Activated CD8-positive, alpha-beta memory T cell treated with anti-CD3 and anti-CD28 coated beads for 1 hour (primary cell): ENCODE measurements at places on chromosomes 4 and X.

GRCh38 chr4:115355329-115355728 lies 241.9 kb upstream of the NDST4 start:
- no peak for DNase-seq

GRCh38 chr4:32686123-32686522 lies 1966.0 kb downstream of the PCDH7 start:
- no peak for DNase-seq

DNA sequence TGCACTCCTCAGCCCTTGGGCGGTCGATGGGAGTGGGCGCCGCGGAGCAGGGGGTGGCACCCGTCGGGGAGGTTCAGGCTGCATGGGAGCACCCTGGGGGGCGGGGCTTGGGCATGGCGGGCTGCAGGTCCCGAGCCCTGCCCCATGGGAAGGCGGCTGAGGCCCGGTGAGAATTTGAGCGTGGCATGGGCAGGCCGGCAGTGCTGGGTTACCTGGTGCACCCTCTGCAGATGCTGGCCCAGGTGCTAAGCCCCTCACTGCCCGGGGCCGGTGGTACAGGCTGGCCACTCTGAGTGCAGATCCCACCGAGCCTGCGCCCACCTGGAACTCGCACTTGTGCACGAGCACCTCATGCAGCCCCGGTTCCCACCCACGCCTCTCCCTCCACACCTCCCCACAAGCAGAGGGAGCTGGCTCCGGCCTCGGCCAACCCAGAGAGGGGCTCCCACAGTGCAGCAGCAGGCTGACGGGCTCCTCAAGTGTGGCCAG lies 556.3 kb downstream of the GALNTL6 start:
- DNase-seq = no peak

DNA sequence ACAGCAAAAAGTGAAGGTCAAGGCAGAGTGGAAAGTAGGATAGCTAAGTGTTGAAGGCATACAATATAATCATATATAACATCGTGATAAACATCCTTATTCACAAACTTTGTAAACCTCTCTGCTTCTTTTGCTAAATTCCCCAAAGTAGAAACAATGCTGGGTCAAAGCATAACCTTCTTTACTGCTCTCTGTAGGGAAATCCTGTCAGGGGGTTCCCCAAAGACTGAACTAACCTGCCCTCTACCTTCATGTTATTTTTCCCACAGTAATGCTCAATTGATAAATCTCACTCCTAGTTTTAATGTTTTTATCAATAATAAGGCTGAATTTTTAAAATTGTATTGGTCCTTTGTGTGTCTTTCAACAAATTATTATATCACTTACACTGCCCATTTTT lies 55.7 kb downstream of the DCHS2 start:
- no peak for DNase-seq

DNA sequence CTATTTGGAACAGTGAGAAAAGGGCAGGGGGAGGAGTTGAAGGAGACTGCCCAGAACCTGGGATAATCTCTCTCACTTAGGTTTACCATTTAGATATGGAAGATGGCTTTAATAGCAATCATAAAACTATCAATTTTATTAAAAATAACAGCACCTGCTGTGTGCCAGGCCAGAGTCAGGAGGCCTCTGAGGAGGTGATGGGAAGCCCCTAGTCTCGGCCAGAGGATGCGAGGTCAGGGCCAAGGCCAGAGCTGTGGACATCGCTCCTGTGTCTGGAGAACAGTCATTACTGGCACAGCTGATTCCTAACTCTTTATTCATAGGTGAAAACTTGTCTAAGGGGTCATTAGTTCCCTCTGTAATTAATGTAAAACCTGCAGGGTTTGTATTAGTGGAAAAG lies 4.2 kb upstream of the IQSEC2 start:
- no peak for DNase-seq

- DNase-seq = no peak
Measured at GRCh38 chr4:98603683-98604521, 54.5 kb downstream of the TSPAN5 start.

DNA sequence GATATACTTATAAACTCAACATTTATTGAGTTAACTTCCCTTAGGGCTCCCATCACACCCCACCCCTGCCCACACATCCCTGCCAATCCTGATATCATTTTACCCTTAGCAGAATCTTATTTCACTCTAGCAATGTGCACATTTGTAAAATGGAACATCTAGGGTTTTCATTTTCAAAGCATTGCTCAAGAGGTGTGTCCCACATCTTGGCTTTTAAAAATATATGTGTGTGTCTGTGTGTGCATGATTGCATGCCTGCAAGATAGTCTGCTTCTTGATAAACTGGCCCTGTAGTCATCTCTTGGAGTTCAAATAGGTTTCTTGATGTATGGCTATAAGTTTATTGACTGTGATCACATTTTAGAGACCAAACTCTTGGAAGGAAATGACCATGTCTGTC lies 26.4 kb upstream of the EGF start:
- DNase-seq = no peak

DNA sequence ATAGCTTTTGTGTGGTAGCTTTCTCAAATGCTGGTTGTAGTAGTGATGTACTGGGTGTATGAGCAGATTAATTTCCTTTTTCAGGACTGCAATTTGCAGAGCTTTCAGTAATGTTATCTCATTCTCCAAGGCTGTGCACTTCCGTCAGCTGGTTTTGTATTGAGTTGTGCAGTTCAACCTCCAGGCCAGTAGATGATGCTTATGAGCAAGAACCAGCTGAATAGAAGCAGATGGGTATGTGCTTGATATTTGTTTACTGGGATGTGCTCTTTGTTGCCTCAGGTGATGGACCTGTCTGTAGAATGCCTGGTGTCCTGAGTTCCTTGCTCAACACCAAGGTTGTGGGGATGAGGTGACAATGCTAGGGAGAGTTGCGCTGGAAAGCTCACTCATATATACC lies 462.8 kb downstream of the PCDH18 start:
- DNase-seq = no peak

DNA sequence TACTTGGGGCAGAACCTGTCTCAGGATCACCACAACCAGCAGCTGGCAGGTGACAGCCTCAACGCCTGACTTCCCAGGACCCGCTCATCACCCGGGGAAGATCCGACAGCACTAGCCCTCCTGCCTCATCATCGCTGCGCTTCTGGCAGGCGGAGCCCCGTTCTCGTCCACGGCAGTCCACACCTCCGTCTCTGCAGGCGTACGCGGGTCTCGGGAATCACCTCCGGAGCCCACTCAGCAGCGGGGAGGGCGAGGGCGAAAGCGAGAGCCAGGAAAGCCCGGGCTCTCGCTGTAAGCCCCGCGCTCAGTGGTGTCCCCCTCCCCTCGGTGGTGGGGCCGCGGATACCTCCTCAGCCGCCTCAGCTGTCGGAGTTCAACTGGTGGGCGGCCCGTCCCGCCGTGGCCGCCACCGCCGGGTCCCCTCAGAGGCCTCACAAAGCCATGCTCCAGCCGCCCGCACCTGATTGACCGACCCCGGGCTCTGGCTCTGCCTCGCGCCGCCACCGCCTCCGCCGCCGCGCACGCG lies 518 bp upstream of the CNKSR2 start:
- DNase-seq = no peak

DNA sequence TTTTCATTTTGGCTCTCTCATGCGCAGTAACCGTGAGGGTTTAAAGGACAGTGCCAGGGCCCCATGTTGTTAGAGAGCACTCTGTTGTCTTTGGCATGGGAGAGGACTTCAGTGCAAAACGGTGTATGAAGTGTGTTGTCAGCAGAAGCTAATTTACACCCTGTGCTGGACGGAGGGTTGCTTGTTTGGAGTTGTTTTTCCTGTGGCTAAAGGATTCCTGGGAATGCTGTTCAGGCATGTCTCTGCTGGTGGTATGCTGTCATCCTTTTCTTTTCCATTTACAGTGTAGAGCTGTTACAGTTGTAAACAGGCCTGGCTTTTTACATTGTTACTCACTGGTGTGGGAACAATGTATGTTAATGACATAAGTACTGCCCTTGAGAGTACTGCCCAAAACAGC lies 206.3 kb downstream of the CBR4 start:
- DNase-seq = no peak

DNA sequence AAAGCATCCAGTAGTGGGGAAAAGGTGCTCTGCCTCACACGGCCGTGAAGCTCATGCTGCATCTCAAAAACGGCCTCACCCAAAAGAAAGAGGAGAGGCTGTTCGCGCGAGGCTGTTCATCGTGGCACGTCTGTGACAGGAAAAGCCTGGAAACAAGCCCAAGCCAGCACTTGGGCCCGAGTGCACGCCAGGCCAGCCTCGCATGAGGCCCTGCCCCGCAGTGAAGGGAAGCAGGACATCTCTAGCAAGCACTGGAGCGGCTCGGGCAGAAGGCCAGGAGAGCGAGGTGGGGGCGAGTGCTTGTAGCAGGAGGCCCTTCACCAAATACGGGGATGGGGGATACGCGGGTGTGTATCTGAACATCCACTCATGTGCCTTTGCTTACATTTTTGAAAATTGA lies 39.9 kb upstream of the MXD4 start:
- no peak for DNase-seq

DNA sequence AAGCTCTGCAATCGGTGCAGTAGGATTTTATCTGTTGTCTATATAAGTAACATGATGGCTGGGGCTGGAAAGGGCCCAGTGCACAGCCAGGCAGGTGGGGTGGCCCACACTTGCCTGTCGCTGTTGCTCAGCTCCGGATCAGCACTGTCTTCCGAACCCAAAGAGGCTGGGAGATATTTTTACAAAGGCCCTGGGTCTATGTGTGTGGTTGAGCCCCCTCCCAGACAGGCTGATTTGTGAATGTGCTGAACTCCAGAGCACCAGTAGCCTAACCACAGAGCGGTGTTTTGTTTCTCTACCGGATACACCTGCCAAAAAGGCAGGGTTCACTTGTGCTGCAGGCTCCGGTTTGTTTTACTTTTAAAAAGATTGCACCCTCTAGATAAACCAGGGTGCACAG lies 33.5 kb upstream of the CHRNA9 start:
- DNase-seq = peak; percentile 33

DNA sequence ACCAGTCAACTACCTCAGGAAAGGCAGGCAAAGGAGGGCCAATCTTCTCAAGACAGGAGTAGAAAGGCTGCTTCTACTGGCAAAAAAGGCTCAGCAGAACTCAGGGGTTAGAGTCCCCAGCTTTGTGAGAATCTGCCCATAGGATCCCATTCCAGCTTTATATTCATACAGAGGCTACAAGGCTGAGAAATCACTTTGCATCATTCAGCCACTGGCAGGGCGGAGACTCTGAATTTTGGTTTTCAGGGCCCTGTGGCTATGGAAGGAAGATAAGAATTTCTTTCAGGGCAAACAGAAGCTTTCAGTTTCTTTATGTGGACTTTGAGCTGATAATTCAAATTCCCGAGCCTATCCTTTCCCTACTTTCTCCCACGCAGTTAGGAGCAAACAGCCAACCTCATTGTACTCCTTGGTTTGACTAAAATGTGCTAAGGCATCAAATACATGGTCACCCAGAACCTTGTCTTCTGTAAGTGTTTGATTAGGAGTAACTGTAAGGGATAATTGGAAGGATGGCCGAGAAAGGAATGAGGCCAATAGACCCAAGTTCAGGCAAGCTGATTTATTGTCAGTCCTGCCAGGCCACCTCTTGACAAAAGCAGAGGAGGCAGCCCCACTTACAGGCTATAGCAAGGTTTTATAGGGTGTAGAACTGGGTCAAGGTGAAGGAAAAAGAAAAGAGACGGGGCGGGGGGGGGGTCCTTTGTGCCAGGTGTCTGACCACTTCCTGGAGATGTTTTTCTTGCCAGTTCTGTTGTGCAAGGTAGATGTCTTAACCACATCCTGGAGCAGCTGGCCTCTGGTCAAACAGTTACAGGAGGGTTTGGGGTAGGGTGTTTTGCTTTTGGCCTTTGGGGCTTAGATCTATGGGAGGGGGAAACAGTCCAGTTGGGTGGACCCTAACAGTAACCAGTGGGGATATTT lies 165.3 kb upstream of the PPP1R2C start:
- DNase-seq = no peak

DNA sequence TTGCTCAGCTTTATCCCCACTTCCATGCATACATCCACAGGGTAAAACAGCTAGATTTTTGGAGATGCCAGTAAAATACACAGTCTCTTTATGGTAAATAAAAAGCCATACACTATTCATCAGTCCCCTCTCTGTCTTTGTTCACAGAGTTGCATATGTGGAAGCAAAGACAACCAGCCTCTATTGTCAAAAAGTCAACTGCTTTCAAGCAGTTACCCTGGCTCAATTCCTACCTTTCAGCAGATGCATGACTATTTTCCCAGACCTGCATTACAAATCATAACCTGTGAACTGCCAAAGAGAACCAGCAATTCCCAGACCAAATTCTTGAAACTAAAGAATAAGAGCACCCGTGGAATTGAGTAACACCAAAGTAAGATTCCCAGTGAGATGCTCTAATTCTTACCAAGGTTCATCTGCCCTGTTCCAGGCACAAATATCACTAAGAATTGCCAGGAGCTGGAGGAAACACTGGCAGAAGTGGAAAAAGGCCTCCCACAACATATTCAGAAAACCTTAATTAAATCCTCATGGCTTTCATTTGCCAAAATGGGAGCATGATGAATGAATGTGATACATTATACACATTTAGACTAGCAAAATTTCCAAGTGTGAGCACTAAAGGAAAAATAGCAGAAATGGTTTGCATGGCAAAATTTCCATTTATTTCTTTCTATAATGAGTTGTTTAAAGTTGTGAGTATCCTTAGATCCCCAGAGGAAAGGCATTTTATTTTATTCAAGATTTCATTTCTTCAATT lies 391.2 kb upstream of the ADGRL3 start:
- no peak for DNase-seq

GRCh38 chr4:98484031-98484430 lies 174.4 kb downstream of the TSPAN5 start:
- DNase-seq = no peak

- peak; percentile 16 for DNase-seq
Measured at GRCh38 chr4:15702941-15703403, at the start of gene BST1. Gene BST1, plus strand, starts transcription at chr4:15703065. Its CDS starts 80 bp downstream, at chr4:15703145.

- DNase-seq = no peak
Measured at GRCh38 chrX:146863566-146863965, 49.0 kb upstream of the CXorf51A start.

DNA sequence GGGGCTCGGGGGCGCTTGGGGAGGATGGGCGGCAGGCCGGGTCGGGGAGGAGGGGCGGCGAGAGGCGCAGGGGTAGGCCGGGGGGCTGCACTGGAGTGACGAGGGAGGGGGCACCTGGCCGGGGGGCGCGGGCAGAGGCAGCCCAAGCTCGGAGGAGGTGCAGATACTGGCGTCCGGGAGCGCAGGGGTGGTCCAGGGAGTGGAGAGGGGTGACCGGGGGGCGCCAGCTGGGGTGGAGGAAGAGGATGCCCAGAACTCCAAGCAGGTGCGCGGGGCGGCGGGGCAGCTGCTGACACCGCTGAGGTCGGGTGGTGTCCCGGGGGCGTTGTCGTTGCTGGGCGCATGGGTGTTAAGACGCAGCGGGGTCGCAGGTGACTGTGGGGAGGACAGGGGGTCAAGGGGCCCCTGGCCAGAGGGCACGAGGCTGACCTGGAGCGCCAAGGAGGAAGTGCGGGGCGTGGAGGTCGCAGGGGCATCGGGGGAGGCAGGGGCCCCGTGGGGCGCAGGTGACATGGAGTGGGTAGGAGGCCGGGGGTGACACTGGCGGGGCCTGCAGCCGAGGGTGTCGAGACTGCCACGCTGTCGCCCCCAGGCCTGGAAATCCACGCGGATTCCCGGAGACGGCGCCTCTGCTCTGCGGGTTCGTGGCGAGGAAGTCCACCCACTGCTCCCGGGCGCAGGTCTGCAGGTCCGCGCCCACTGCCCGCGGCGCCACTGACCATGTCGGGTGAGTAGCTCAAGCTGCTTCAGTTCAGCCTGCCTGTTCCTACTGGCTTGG lies 928 bp downstream of the GYG2 start:
- DNase-seq = no peak
